Effector memory CD4-positive, alpha-beta T cell (primary cell): ENCODE measurements at places on chromosomes 16 and 17.
A peak's percentile ranks its signal among the peaks of the same experiment; 100 is the strongest.

GRCh38 chr16:88058817-88059216 lies 107.6 kb downstream of the BANP start:
- no peak for DNase-seq

- peak; percentile 65 for DNase-seq
These were observed at the start of gene TEKT1 for GRCh38 chr17:6831661-6832263. TSS of gene TEKT1 (minus strand) at chr17:6831729. CDS start at chr17:6830376, 1,353 bp downstream.

DNA sequence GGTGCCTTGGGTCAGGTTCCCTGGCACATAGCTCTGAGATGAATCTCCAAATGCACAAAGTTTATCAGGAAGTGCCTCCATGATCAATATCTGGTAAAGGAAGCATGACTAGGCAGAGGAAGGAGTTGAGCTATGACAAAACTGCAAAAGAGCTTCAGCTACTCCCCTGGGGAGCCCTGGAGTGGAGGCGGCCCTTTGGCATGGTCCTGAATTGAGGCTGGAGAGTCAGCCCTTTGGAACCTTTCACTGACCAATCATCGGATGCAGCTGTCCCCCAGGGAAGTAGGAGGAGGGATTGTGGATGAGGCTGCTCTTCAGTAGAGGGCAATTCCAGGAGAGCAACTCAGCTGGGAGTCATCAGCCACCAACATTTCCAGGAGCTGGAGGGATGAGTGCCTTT lies 46.1 kb upstream of the NLRP1 start:
- DNase-seq: no peak

DNA sequence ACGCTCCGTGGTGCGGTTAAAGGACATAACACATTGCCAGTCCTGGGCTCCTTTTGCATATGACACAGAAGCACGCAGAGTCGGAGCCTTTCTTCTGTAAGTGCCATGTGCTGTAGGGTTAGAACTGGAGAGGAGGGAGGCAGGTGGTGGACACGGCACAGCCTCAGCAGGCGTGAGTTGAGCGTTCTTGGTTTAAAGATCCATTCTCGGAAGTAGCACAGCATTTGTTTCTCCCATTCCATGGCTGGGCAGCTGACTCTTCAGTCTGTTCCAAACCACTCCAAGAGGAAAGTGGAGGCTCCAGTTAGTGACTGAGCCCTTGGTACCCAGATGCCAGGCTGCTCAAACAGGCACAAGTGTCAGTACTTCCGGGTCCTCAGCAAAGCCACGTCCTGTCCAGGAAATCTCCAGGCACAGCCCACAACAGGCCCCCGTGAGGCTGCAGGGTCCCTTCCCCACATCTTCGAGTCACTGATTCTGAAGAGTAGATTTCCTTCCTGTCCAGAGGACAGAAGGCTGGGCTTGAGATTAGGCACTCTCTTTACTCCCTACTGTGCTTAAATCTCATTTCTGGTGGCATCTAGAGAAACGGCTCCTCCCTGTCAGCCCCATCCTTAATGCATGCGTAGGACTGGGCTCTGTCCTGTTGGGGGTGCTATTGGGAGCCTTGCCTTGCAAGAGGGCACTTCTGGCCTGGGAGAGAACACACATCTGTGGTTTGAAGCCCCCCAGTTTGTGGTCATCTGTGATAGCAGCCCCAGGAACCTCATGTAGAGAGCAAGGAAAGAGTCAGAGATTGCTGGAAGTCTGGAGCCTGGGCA lies 39.6 kb upstream of the NAT9 start:
- DNase-seq: no peak

- no peak for DNase-seq
These were observed 14.1 kb downstream of the RAD51C start for GRCh38 chr17:58706351-58707140.

GRCh38 chr16:49899991-49900695 lies 44.2 kb upstream of the ZNF423 start:
- DNase-seq: no peak
